NT2/D1 (cell line): ENCODE measurements at places on chromosomes 6 and 20.

GRCh38 chr6:127946388-127946787, 45.5 kb upstream of the THEMIS start:
- no peak for DNase-seq

DNA sequence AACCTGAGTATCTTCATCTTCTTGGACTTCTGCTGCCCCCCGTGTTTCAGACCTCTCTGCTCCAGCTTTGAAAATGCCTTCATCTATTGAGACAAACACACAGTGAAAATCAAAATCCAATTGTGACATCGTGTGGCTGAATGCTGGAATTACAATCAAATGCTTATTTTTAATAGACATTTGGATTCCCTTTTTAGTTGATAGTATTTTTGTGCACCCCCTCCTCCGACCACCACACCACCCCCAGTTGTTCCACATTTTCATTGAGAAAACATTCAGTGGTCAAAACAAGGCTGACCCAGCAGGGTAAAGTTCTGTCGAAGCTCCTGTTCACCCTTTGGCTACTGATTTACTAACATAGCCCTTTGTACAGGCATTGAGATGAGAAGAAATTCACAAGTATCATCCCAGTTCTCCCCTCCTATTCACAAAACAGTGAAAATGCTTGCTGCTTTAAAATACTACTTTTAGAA, 79.0 kb downstream of the NRSN1 start:
- DNase-seq = no peak

DNA sequence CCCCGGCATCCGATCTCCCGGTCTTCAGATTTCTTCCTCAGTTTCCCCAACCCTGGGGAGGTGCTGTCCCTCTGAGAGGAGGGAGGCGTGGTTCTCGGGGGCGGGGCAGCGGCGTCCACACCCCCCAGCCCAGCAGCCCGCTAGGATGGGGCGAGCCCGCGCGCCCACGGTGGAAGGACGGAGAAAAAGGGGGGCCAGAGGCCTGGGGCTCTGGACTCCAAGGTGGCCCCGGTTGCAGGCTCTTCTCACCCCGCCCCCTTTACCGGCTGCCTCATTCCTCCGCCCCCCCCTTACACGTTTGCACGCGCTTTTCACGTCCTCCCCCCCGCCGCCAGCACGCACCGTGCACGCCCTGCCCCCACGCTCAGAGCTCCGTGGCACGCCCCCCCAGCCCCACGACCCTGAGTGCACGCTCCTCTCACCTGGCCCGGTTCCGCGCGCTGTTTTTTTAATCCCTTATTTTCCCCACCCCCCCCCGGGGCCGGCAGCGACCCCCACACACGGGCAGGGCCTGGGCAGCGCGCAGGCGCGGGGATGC, 402 bp downstream of the ZBTB12 start:
- DNase-seq = no peak

- no peak for DNase-seq
These were observed 152.5 kb downstream of the MTHFD1L start for GRCh38 chr6:151018046-151018445.

DNA sequence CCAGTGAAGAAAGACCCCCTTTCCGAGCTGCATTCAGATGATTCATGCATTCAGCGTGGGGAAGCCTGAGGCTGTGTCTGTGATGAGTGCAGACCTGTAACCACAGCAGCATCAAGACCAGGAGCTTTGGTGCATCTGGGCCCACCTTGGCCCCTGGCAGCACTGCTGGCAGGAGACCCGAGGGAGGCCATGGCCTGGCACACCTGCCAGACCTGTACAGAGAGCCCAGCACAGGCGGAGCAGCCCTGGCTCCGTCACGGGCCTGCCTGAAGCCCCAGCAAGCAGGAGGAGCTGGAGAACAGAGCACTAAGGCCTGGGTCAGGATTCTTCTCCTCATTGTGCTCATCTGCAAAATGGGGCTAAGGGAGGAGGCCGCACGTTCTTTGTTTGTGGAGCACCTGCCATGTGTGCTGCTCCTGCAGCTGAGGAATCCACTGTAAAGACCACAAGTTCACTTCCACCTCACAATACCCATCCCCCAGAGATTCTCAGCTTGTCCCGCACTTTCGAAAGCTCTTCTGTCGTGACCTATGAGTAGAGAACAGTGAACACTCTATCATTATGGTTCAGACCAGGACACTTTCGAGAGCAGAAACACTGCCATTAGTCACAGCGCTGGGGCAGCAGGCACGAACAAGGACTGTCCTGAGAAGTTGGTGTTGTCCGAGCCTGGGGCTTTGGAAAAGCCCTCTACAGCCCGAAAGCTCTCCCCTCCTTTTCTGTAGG, 144.4 kb upstream of the CST7 start:
- no peak for DNase-seq

GRCh38 chr20:34037121-34037520, 43.4 kb downstream of the RALY start:
- no peak for DNase-seq

DNA sequence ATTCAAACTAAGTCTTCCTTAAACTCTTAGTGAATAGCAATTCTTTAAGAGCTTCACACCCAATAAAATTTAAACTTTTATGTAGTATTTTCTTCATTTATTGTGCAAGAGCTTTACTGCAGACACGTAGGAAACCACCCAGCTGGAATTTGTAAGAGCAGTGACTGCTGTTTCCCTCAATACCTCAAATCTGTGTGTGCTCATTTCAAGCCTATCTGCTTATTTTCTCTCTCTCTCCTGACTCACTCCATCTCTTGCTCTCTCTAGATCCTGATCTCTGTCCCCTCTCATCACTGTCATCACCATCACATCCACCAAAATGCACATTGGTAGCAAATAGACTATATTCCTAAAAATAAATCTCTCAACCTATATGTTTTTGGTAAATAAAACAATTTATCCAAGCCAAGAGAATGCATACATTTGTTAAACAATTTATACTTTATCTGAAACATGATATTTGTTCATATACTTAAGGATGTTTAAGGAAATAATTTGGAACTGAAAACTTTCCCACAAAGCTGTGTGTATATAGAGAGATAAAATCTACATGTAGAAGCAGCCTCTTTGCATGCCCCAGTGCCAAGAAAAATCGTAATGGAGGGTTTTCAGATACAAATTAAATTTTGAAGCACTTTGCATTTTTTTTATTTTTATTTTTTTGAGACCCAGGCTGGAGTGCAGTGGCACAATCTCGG, 273.0 kb downstream of the TFAP2A start:
- DNase-seq = no peak

GRCh38 chr6:26532699-26533531, 5.3 kb upstream of the HMGN4 start:
- DNase-seq = no peak

- peak; percentile 54 for DNase-seq
These were observed 127.5 kb downstream of the PKHD1 start for GRCh38 chr6:51959744-51960383.
